ENCODE measurements at places on chromosomes 6 and 20.

DNA sequence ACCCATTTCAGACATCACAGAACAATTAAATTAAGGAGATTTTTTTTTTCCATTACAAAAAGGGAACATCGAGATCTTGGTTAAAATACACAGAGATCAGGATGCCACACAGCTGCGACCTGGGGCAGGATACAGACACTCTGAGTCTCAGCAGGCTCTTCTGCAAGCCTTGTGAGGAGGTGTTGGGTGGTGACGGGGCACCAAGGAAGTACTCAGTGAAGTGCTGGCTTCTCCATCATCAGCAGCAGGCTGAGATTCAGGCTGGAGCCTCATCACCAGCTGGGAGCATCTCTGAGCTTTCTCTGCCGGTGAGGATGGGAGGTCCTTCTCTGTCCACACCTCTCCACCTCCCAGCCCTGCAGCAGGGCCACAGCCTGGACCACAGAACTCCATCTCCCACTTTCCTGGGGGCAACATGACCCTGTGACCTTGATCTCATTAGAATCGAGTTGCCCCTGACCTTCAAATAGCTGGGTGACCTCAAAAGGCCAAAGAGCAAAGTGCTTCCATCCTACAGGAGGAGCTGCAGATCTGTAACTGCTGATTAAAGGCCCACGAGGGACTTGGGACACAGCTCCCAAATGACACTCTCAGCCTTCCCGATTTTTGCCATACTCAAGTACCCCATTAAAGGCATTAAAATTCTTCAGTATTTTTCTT lies 16.0 kb downstream of the PMEPA1 start:
- no peak for DNase-seq

GRCh38 chr6:1759870-1760269 lies 150.2 kb downstream of the FOXC1 start:
- DNase-seq, result no peak

GRCh38 chr20:16580147-16580546 lies 6.9 kb upstream of the KIF16B start:
- no peak for DNase-seq

GRCh38 chr6:3226481-3227362 lies 731 bp downstream of the TUBB2B start:
- DNase-seq, result no peak

- no peak for DNase-seq
These were observed 77.4 kb upstream of the SULF2 start for GRCh38 chr20:47862574-47863240.

DNA sequence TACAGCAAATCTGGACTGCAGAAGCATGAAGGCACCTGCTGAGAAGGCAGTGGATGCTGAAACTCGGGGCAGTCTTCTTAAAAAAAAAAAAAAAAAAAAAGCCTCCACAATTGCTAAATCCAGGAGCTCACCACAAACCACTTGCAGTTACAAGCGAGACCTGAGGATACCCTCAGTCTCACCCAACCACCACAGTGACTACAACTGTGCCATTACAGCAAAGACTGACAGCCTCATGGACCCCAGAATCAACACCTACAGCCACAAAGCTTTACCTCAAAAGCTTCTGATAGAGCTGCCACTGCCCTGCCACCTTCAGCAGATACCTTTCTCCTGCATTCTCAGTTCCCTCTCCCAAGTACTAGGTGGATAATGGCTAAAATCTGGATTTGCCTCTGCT lies 9.0 kb downstream of the COL21A1 start:
- DNase-seq, result no peak

GRCh38 chr20:59163631-59164530 lies at the start of gene ZNF831:
TSS of gene ZNF831 (plus strand) at chr20:59163821. CDS start at chr20:59191020, 27,199 bp downstream.
- no peak for DNase-seq

DNA sequence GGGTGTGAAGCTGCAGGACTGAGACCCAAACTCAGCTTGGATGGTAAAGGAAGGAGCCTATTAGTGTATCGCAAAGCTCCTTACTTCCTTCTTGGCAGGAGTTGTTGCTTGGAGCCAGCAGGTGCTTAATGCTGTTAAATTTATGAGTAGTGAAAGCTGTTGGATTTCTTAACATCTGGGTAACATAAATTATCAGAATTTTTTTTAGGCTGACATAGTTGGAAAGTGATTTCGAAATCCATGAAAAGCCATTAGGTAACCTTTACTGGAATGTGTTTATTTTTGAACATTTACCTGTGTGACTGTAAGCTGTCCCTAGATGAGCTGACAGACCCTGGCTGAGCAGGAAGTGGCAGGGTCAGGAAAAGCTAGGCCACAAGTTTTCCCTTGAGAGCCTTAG lies 470.4 kb upstream of the SLC35B3 start:
- no peak for DNase-seq

GRCh38 chr6:119541132-119541905 lies 191.8 kb upstream of the MAN1A1 start:
- DNase-seq, result no peak

DNA sequence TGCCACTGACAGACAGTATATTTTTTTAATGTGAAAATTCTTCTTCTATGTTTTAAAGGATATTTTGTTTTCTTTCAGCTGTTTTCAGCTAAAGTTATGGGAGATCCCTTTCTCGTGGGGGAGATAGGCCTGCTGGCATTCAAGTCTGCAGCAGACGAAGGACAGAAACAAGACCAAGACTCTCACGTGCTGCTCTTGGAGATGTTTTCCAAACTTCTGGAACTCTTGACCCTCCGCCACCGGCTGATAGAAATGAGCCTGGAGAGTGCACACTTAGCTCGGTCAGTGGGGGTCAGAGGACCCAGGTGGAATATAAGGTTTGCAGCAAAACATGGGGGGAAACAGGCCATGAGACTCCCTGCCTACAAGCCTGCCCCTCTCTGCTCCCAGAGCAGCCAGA lies 120.5 kb downstream of the CD164 start:
- DNase-seq, result no peak

DNA sequence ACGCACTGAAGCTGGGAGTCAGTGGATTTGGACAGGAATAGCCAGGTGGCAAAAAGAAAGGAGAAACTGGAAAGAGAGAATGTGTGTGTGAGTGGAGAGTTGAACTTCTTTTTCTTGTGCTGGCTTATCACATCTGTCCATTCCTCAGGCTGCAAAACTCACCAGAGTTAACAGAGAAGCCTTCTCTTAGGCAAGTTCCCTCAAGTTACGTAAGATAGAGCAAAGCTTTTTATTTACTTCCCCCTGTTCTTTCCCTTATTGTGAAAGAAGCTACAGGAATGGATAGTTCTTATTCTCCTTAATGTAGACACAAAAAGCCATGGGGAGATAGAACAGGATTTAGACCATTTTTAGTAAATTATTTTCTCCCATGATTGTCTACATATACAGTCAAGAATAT lies 188.6 kb downstream of the BMP2 start:
- DNase-seq, result no peak

DNA sequence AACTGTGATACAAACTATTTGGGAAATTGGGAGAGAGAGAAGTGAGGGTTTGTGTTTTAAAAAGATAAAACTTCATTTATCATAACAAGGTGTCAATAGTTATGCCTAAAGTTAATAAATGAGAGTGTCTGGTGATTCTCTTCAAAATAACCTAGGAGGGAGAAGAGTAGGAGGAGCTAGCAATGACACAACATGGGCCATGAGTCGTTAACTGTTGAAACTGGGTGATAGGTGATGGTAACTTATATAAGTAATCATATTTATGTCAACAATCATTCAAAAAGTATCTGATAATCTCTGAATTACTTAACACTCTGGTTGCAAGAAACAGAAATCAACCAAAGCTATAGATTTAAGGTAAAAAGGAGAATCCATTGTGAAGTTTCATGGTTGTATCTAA lies 46.8 kb upstream of the INSM1 start:
- DNase-seq, result no peak

- DNase-seq, result peak; percentile 57
These were observed 611 bp downstream of the NFYA start for GRCh38 chr6:41073203-41073967.

- DNase-seq, result no peak
These were observed 83.2 kb downstream of the GCLC start for GRCh38 chr6:53461696-53462095.

- no peak for DNase-seq
These were observed 2.9 kb downstream of the GSS start for GRCh38 chr20:34952671-34953070.

GRCh38 chr20:43878776-43879175 lies 35.9 kb upstream of the TOX2 start:
- DNase-seq, result no peak

DNA sequence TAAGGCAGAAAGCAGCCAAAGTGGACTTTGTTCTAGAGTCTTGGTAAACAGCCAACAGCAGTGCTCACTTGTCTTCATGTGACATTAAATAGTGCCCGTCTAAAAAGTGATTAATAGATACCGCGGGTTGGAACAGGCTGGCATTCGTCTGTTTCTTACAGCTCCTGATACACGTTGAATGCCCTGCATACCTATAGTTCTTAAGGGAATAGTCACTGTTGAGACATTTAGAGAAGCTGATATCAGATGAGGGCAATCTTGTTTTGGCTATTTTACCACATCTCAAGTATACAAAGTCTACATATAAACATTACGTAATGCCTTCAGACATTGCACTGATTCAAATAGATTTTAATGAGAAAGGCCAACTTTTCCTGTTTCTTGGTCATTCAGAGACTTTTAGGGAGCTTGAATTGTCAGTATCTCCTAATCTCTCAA lies 374.9 kb upstream of the FLRT3 start:
- no peak for DNase-seq
